ENCODE measurements at places on chromosomes 7 and 10.

DNA sequence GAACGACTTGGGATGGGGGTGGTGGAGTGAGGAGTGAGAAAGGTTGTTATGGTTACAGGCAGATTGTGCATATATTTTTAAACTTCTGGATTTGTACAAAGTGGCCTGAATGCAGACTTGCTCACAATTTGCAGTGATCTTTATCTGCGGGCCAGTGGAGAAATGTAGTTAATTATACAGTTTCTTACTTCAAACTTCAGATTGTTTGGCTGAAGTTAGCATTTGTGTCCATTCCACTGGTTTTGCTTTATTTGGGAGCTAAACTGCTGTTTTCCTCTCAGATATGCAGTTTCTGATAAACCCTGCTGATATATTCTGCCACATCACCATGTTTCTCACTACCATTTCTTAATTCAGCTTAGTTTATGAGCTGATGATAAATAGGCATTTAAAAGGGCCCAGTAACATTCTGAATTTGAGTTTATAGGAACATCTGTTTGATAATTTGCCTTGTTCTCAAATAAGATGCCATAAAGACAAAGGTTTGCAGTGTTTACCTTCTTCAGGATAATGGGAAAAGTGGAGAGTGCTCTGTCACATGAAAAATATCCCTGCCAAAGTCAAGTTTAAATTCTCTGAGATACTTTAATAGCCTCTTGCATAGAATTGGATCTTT is 170.1 kb downstream of the ST7 start:
- no peak for DNase-seq

- DNase-seq, result no peak
Measured at GRCh38 chr10:73902351-73902750, 8.6 kb upstream of the PLAU start.

DNA sequence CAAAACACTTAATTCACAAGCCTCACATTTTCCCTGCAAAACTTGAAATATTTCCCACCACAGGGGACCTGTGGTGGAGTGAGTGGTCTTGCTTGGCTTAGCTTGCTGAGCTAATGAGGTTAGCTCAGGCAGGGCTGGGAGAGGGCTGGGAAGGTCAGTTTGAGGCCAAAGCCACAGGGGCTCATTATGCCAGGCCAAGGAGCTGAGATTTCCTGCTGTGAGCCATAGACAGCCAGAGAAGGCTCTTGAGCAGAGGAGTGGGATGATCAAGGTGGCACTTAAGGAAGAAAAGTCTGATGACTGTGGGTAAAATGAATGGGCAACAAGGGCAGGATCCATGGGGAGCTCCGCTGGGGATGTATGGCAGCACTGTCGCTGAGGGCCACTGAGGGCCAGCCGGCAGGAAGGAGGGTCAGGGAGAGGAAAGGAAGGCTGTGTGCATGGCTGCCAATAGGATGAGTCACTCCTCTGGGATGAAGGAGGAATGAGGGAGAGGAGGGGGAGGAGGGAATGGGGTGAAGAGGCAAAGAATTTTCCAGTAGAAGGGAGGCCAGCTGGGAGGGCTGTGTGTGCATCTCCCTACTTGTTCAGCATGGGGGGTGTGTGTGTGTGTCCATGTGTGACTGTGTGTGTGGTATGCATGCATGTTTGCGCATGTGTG is 18.7 kb upstream of the ZNF488 start:
- DNase-seq, result no peak

DNA sequence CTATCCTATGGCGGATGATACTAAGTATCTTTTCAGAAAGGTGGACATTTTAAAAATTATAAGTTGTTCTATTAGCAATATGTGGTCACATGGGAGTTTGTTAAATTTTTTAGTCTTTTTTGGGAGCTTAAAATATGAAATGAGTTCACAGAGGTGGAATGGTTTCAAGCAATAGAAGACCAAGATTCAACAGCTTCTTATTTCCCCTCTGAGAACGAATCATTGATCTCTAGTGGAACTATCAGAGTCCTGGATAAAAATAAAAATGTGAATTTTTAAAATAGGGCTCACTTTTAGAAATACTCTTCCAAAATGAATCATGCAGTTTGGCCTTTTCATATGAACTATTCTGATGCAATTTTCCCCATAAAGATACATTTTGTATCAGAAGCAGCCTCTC is 467.7 kb upstream of the KLF6 start:
- no peak for DNase-seq

- DNase-seq, result no peak
Measured at GRCh38 chr7:55558962-55559920, 13.1 kb downstream of the VOPP1 start.

DNA sequence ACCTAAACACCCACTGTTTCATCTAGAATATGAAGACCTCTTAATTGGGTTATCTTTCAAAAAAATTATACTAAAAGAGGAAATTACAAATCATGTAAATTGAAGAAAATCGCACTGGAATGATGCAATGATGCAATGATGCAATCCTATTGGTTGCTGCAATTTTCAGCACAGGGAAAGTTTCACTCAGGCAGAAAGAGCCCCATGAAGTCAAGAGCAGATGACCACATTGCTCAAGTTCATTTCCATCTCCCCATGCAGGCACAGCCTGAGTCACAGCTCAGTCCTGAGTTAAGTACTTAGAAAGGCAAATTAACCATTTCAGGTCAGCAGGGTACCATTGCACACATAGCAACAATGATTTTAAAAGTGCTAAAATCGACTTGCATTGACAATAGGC is 180.3 kb upstream of the MYO3A start:
- no peak for DNase-seq

DNA sequence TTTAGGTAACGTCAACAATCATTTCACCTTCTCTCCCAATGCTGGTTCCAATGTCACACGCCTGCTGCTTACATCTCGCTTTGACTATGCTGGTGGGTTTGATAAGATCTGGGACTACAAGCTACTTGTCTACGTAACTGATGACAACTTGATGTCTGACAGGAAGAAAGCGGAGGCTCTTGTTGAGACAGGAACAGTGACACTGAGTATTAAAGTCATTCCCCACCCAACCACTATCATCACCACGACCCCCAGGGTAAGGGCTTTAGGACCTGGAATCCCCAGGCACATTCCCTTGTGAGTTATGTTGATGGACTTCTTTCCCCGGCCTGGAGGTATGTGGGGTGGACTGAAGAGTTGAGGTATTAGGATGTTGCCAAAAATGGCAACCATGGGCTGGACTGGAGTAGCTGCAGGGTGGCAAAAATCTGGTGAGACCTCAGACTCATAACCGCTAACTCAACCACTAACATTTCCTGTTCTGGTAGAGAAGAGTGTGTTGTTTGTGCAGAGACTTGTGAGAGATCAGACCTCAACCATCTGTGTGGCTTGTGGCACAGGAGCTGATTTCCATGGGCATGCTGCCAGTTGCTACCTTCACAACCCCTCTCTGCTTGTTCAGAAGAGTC is 59.2 kb downstream of the CDHR3 start:
- no peak for DNase-seq

- DNase-seq, result no peak
Measured at GRCh38 chr10:132271458-132272230, 36.1 kb downstream of the STK32C start.

- no peak for DNase-seq
Measured at GRCh38 chr7:107007007-107007891, 37.3 kb upstream of the PRKAR2B start.

DNA sequence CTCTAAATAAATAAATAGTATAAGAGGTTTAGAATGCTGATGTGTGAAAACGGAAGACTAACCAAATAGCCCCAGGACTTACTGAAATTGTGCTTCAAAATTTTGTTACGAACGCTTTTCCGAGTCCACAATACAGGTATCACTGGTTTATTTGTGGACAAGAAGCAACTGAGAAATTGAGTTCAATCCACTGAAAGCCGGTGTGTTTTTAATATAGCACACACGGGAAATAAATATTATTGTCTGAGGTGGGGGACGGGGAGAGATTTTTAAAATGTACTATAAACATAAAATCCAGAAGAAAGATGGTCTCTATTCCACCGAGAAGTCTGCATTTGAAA is 598 bp downstream of the SLC16A12 start:
- no peak for DNase-seq

GRCh38 chr10:96890172-96890513 is 58.0 kb downstream of the LCOR start:
- no peak for DNase-seq

DNA sequence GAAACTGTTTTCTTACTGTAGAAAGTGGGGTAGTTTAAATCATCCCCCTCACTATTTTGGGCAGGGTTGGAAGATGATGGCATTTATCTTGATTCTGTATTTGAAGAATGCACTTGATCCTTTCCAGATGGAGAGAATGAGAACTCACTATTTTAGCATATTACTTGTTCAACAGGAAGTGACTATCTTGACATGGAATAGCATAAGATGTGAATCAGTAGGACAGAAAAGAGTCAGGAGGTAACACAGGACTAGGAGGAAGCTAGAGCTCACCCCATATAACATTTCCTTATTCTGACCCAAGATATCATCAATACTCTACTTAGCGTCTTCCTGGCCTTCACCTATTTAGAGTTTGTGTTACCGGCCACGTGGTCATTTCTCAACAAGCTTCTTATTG is 400.2 kb downstream of the PHTF2 start:
- no peak for DNase-seq

DNA sequence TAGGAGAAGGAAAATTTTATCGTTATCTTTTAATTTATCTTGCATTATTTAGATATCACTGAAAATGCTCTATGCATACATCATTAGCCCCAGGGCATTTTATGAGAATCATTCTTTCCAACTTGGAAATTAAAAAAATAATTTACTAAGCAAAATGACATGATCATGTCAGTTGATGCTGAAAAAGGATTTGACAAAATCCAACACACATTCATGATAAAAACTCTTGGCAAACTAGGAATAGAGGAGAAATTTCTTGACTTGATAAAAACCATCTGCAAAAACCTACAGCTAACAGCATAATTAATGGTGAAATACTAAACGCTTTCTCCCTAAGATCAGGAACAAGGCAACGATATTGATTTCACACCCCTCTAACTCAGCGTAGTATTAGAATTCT is 40.2 kb upstream of the RSU1 start:
- DNase-seq, result no peak

- DNase-seq, result no peak
Measured at GRCh38 chr10:77671594-77672252, 34.1 kb upstream of the KCNMA1 start.

DNA sequence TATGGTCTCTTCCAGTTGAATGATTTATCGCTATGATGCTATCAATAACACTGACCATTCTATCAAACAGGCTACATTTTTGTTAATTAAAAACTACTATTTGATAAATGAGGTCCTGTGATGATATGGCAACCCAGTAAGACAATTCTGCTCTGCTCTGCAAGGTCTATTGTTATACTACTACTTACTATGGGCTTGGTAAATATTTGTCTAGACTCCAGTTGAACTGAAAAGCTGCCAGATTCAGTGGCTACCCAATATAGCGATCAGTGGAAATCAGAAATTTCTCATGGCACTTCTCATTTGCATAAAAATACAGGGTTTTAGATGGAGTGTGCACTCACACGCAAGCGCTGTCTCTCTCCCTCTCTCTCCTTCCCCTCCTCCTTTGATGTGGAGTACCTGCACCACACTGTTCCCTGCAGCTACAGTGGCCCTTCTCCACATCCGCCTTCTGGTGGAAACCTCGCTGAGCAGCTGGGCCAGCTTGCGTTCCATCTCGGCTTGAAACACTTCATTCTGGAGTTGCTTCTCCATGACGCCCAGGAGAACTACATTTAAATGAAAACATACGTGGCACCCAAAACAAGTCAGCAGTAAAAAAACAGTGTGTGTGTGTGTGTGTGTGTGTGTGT is 77.9 kb downstream of the KIAA1549 start:
- no peak for DNase-seq
